H9 (cell line): ENCODE measurements at places on chromosomes 11 and 22. TPM values are rescaled to one million over a fixed set of nuclear protein-coding genes. Genes with fewer than 3 reads are reported as not detected.

The CKAP5 gene
- total RNA-seq = 172 and 190 TPM in 2 replicates

The ARHGAP42 gene
- 35.5 and 39.1 TPM in 2 replicates for total RNA-seq

The PIWIL4 gene
- total RNA-seq = not detected in 2 replicates

The APOL5 gene
- not detected in 2 replicates for total RNA-seq

The OR52K2 gene
- total RNA-seq = not detected in 2 replicates

The TRIM3 gene
- total RNA-seq = 12.3 and 14.4 TPM in 2 replicates

The ANO1 gene
- 10.9 TPM in 2 replicates for total RNA-seq

The KMT2A gene
- 51.7 and 62.0 TPM in 2 replicates for total RNA-seq

The TRMT2A gene
- 58.2 and 65.0 TPM in 2 replicates for total RNA-seq

The SCGB1D4 gene
- total RNA-seq = not detected in 2 replicates

The FGF3 gene
- not detected in 2 replicates for total RNA-seq

The KCNQ1 gene
- 2.2 and 2.3 TPM in 2 replicates for total RNA-seq

The ANKK1 gene
- 0.11 and 0.20 TPM in 2 replicates for total RNA-seq

The RANBP1 gene
- 522 and 531 TPM in 2 replicates for total RNA-seq

The TOP3B gene
- total RNA-seq = 55.2 and 58.5 TPM in 2 replicates

The UBASH3B gene
- total RNA-seq = 7.1 and 8.0 TPM in 2 replicates

The SPECC1L gene
- total RNA-seq = 54.2 and 57.1 TPM in 2 replicates

The HIPK3 gene
- 21.7 and 23.4 TPM in 2 replicates for total RNA-seq

The CARD18 gene
- total RNA-seq = not detected in 2 replicates

The UBQLNL gene
- total RNA-seq = not detected in 2 replicates

The NRXN2 gene
- total RNA-seq = 3.9 and 4.8 TPM in 2 replicates

The WT1 gene
- total RNA-seq = 0.15 and 0.20 TPM in 2 replicates

The MMP3 gene
- total RNA-seq = not detected in 2 replicates

The GLYAT gene
- total RNA-seq = not detected in 2 replicates

The IGSF9B gene
- total RNA-seq = 25.7 and 26.3 TPM in 2 replicates

The PATE1 gene
- not detected in 2 replicates for total RNA-seq

The GSTT4 gene
- not detected in 2 replicates for total RNA-seq

The POU2AF2 gene
- not detected in 2 replicates for total RNA-seq

The TMEM179B gene
- 25.0 and 25.5 TPM in 2 replicates for total RNA-seq

The ELMOD1 gene
- 0.61 and 0.81 TPM in 2 replicates for total RNA-seq

The HBG2 gene
- not detected in 2 replicates for total RNA-seq

The CFAP300 gene
- total RNA-seq = 1.2 and 1.7 TPM in 2 replicates

The EIF3L gene
- total RNA-seq = 736 and 739 TPM in 2 replicates

The BRSK2 gene
- 24.2 and 28.4 TPM in 2 replicates for total RNA-seq

The SNX19 gene
- total RNA-seq = 32.9 and 34.4 TPM in 2 replicates

The VSIG10L2 gene
- total RNA-seq = not detected in 2 replicates

The KCNJ11 gene
- 2.3 and 2.9 TPM in 2 replicates for total RNA-seq

The PRODH gene
- 51.2 and 54.3 TPM in 2 replicates for total RNA-seq

The CYTH4 gene
- total RNA-seq = not detected in 2 replicates

The EPS8L2 gene
- total RNA-seq = 92.8 and 101 TPM in 2 replicates
